ENCODE measurements at places on chromosomes 16 and 17.

DNA sequence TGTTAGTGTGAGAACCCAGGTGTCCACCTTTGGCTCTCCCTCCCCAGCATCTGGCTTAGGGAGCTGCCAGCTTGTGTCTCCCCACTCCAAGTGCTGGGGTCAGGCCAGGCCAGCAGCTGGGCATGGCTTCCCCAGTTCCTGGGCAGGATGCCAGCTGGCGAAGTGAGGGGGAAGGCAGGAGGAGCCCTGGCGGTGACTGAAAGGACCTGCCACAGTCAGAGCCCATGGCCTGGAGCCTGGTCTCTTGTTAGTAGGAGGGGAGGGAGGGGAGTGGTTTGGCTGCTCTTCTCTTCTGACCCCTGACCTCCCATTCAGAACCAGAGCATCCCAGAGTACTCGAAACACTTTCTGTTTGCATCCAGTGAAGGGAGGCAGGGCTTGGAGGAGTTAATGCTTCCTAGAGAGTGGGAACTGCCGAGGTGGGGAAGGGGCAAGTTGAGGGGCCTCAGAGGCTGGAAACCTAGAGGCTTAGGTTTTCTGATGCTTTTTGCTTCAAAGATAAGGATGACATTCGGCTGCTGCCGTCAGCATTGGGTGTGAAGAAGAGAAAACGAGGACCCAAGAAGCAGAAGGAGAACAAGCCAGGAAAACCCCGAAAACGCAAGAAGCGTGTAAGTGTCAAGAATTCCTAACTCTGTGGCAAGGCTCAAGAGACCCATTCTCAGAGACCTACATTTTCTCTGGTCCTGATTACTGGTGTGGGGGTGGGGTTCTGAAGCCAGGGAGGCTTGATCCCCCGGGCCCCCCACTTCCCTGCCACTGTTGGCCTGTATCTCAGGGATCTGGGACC is 772 bp downstream of the CHD3 start:
- DNase-seq = peak; percentile 3

GRCh38 chr17:80291260-80291659 is 30.6 kb downstream of the RNF213 start:
- no peak for DNase-seq

- no peak for DNase-seq
Measured at GRCh38 chr16:1054660-1055556, 17.6 kb upstream of the SSTR5 start.

- DNase-seq = no peak
Measured at GRCh38 chr17:50027881-50028735, 27.8 kb upstream of the ITGA3 start.

GRCh38 chr16:66044556-66044955 is 321.9 kb upstream of the CDH5 start:
- no peak for DNase-seq

GRCh38 chr17:45221081-45222013 is at the start of gene FMNL1:
Gene FMNL1 (plus strand): TSS chr17:45221885. CDS start chr17:45222125, 240 bp downstream.
- DNase-seq = no peak

GRCh38 chr17:59221159-59221847 is 992 bp downstream of the GDPD1 start:
- no peak for DNase-seq

GRCh38 chr16:4970010-4970409 is 11.9 kb downstream of the SEC14L5 start:
- DNase-seq = no peak

GRCh38 chr17:39738568-39738901 is 797 bp downstream of the GRB7 start:
- peak; percentile 21 for DNase-seq

DNA sequence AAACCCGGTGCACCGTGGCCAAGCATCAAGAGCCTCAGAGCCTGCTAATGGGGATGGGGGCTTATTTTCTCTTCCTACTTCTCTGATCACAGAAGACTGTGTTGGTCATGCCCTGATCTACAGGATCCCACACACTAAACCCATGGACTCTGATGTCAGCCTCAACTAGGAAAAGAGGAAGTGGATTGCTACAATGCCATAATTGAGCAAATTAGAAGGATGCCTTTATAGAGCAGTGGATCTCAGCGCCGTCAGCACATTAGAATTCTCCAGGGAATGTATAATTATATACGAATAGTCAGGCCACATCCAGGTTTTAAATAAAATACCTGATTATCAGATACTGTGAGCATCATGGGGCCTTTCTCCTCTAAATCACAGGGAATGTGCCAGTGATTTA is 64.8 kb downstream of the VAT1L start:
- DNase-seq = no peak

DNA sequence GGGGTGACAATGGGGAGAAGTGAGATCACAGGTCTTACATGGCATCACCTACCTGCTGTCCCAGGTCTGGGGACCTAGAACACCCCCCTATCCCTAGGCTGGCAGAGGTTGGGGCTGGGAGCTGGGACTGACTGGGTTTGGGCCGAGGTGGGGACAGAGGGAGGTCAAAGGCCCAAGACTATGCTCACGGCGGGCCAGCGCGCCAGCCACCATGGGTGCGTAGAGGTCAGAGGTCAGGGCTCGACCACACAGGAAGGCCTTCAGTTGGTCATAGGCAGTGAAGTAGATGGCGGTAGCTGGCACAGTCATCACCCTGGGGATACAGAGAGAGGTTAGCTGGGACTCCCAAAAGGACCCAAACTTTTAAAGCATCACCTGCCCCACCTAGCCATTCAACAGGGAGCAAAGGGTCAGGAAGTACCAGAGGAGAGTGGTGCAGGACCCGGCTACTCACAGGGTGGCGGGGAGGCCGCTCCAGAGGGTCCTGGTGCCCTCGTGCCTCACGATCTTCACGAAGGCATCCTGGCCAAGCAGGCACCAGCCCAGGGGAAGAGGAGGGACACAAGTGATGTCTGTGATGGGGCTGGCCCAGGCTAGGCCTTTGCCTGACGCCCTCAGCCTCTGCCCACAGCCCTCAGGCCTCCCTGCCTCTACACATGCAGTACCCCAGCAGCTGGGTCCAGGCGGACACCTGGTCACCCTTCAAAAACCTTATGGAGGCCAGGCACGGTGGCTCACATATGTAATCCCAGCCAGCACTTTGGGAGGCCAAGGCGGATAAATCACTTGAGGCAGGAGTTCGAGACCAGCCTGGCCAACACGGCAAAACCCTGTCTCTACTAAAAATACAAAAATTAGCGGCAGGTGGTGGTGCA is 3.1 kb downstream of the SLC25A39 start:
- DNase-seq = no peak

DNA sequence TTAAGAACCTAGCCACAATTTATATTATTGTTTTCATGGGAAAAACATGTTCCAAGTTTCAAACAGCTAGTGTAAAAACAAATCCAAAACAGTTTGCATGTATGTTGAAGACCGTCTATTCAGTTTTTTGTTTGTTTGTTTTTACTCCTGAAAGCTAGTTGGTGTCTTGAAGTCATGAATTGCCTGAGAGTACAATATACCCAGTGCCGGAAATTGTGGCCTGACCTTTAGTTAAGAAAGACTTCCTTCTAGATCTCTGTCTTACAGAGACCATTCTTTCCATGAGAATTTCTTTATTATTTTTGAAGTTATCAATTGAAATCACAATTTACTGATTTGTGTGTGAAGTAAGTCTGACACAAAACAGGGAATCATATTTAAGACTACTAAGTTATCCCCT is 474.8 kb downstream of the KCNJ2 start:
- DNase-seq = no peak

DNA sequence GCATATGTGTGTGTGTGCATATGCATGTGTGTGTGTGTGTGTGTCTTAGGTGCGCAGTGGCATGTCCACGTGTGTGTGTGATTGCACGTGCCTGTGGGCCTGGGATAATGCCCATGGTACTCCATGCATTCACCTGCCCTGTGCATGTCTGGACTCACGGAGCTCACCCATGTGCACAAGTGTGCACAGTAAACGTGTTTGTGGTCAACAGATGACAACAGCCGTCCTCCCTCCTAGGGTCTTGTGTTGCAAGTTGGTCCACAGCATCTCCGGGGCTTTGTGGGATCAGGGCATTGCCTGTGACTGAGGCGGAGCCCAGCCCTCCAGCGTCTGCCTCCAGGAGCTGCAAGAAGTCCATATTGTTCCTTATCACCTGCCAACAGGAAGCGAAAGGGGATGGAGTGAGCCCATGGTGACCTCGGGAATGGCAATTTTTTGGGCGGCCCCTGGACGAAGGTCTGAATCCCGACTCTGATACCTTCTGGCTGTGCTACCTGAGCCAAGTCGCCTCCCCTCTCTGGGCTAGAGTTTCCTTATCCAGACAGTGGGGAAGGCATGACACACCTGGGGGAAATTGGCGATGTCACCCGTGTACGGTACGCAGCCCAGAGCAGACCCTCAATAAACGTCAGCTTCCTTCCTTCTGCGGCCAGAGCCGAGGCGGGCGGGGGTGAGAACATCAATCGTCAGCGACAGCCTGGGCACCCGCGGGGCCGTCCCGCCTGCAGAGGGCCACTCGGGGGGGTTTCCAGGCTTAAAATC is 47.6 kb downstream of the IL21R start:
- peak; percentile 60 for DNase-seq

GRCh38 chr17:56594320-56595107 is 1.0 kb downstream of the NOG start:
- no peak for DNase-seq

DNA sequence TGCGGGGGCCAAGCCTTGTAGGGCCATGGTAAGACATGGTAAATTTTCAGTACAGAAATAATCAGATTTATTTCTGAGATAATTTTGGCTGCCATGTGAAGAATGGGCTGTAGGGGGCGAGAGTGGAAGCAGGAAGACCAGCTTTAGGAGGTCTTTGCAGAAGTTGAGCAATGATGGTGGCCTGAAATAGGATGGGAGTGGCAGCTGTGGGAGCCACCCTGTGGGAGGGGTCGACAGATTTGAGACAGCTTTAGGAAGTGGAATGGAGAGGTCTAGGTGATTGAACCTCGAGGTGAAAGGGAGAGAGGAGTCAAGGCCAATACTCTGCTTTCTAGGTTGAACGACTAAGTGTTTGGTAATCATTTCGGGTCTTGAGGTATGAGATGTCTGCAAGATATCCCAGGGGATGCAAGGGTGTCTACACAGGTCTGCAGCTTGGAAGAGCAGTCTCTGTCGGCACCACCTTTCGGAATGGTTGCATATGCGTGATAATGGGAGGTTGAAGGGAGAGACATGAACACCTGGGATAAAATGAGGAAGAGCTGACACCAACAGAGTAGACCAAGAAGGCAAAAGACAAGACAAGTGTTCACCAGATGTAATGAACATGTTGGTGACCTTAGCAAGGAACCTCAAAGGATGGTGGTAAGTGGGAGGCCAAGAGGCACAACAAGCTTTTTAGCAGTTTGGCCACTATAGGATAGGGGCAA is 4.2 kb upstream of the ATXN7L3 start:
- no peak for DNase-seq

DNA sequence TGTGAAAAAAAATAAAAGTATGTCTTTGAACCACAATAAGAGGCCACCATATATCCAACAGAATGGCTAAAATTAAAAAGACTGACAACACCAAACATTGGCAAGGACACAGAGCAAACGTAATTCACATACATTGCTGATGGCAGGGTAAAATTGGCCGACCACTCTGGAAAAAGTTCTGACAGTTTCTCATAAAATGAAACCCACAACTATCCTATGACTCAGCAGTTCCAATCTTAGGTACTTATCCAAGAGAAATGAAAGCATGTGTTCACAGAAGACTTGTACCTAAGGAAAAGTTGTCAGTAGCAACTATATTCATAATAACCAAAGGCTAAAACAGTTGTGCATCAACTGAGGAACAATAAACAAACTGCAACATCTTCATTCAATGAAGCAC is 357.3 kb upstream of the XYLT1 start:
- no peak for DNase-seq

DNA sequence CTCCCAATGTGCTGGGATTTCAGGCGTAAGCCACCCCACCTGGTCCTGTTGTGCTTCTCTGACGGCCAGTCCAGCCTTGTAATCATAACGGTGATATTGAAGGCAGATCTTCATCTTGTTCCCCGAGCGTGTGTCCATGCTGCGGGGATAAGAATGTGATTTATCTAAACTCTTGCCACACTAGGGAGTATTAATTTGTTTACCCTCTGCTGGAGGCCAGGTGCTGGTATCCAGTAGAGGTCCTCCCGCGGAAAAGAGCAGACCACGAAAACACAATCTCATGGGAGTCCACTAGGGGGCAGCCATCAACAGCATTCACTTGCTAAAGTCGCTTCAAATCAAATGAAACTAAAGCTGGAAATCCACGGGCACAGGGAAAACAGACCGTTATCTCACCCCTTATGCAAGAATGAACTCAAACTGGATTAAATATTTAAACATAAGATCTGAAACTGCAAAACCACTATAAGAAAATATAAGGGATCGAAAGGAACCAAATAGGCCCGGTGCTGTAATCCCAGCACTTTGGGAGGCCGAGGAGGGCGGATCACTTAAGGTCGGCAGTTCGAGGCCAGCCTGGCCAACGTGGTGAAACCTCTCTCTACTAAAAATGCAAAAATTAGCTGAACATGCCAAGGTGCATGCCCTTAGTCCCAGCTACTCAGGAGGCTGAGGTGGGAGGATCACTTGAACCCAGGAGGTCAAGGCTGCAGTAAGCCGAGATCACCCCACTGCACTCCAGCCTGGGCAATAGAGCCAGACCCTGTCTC is 22.3 kb upstream of the RBBP6 start:
- DNase-seq = peak; percentile 37

DNA sequence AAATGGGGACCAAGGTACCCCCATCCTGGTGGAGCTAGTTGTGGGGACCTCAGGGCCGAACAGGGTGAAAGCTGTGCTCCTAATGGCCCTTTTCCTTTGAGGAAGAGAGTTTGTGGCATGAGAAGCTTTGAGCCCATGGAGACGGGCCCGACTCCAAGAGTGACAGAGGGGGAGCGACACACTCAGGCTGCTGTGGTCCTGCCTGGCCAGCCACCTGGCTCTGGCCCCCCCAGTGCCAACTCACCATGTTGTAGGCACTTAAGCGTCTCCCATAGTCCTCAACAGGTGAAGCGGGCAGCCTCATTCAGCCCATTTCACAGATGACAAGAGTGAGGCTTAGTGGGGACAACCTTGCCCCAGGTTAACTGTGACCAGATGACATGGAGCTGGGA is 1.6 kb downstream of the IL21R start:
- DNase-seq = no peak

DNA sequence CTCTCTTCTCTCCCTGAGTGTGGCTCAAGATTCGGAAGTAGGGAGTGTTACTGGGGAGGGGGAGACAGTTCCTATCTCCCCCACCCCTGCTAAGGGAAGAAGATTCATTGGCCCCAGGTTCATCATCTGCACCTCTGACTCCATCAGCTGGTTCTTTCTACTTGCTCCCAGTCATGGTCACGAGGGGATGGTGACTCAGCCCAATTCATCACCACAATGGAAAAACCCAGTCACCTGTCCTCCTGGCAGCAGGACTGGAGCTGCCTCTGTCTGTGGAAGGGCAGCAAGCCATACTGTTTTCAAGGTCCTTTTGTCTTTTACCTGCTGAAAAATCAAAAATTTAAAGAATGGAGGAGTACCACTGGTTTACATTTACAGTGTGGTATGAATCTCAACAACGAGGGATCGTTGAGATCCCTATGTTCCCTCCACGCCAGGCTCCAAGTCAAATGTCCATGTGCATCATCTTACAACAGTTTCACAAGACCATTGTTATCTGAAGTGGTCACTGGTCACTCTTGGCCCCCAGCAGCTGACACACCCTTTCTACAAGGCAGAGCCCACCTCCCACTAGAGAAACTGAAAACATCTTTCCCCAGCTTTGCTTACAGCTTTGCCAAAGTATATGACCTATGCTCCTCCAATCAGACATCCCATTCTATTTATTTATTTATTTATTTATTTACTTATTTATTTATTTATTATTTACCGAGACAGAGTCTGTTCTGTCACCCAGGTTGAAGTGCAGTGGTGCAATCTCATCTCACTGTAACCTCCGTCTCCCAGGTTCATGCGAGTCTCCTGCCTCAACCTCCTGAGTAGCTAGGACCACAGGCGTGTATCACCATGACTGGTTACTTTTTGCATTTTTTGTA is 40.4 kb upstream of the NDRG4 start:
- DNase-seq = no peak
